ENCODE measurements at places on chromosomes 6 and 20. TPM values are rescaled to one million over a fixed set of nuclear protein-coding genes. Genes with fewer than 3 reads are reported as not detected.
A peak's percentile ranks its signal among the peaks of the same experiment; 100 is the strongest.

Gene ETV7
- 0.96 TPM for total RNA-seq

GRCh38 chr6:113491376-113491775 is 365.8 kb upstream of the MARCKS start:
- no peak for DNase-seq
- no peak overlapping the region for H3K4me3 ChIP-seq
- H3K27me3 ChIP-seq: no peaks in the 10 kb centered on the region
- no peaks in the 10 kb centered on the region for H3K4me1 ChIP-seq
- no peak overlapping the region for H3K27ac ChIP-seq

GRCh38 chr6:10505529-10505928 is 15.6 kb upstream of the GCNT2 start:
- H3K27ac ChIP-seq: no peak overlapping the region
- H3K4me3 ChIP-seq: no peak overlapping the region
- no peaks in the 10 kb centered on the region for H3K36me3 ChIP-seq
- no peak for DNase-seq

DNA sequence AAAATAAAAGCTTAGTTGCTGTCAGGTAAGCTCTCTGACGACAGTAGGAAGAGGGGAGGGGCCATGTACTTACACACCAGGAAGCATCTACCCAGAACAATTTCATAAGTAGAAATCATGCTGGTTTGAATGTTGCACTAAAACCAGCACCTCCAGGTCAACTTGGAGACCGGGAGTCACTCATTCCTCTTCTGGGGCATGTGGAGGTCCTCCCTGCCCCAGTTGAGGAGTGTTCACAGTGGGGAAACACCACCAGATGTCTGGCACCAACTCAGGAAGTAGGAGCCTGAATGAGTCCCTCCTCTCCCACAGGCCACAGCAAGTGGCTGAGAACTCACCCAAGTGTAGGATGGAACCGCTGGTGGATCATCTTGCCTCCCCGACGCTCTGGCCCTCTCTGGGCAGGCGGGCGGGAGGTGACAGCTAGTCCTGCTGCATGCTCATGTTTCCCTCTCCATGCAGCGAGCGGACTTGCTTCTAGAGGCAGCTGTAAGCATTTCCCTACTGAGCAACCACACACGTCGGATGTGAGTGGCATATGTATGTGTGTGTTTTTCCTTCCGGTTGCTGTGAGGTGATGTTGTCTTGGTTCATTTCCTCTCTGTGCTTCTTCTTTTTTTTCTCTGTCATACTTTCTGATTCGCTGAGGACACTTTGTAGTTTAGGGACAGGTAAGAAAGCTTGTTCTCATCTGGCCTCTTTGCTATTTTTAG is 149.5 kb upstream of the NEDD9 start:
- H3K27ac ChIP-seq: peak overlapping the region; percentile 90
- peak overlapping the region; percentile 77 for H3K4me3 ChIP-seq
- peak; percentile 66 for DNase-seq
- no peaks in the 10 kb centered on the region for H3K27me3 ChIP-seq

Data from natural killer cell (primary cell).